Central memory CD8-positive, alpha-beta T cell (primary cell): ENCODE measurements at places on chromosomes 2 and 18.

DNA sequence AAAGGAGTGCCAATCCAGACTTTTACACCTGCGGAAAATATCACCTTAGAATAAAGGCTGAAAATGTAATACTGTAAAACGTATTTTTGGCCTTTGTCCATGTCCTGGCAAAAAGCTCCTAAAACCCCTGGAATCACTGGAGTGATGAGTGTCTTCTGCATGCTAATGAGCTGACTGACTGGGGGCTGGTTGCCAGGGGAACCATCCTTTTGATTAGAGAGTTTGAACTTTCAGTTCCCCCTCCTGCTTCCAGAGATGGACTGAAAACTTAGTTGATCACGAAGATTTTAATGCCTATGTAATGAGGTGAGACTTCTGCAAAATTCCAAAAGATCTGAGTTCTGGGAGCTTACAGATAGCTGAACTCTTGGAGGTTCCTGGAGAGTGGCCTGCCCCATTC lies 20.5 kb downstream of the PUM2 start:
- H3K27ac ChIP-seq = peak overlapping the region; percentile 62
- H3K4me3 ChIP-seq = no peak overlapping the region
- DNase-seq = no peak
- peaks cover 24% of the 10 kb centered on the region for H3K36me3 ChIP-seq
- H3K27me3 ChIP-seq = no peaks in the 10 kb centered on the region

DNA sequence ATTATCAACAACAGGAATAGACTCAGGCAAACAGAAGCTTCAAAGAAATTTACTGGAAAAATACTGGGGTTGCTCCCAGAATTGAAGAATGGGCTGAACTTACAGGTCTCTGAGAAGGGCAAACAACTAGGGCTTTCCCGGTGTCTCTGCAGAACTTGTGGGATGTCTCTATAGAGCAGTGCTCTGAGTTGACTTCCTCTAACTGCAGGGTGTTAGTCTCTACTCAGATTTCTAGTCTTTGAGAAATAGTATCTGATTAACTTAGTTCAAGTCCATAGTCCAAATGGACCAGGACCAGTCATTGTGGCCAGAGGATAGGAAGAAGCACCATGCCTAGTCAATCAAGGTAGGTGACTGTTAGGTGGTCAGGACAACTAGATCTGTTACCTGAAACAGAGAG lies 45.8 kb downstream of the LIMS1 start:
- peaks cover 29% of the 10 kb centered on the region for H3K4me1 ChIP-seq
- H3K4me3 ChIP-seq = no peak overlapping the region
- DNase-seq = no peak
- H3K27ac ChIP-seq = no peak overlapping the region

- no peak overlapping the region for H3K4me3 ChIP-seq
- H3K27ac ChIP-seq = no peak overlapping the region
- H3K36me3 ChIP-seq = no peaks in the 10 kb centered on the region
These were observed 5.4 kb upstream of the XIRP2 start for GRCh38 chr2:166882851-166883250.

GRCh38 chr2:96259497-96259921 lies 6.3 kb downstream of the TMEM127 start:
- H3K36me3 ChIP-seq = peaks cover 28% of the 10 kb centered on the region
- no peaks in the 10 kb centered on the region for H3K27me3 ChIP-seq
- DNase-seq = no peak
- no peak overlapping the region for H3K27ac ChIP-seq

- H3K4me3 ChIP-seq = no peak overlapping the region
- no peaks in the 10 kb centered on the region for H3K27me3 ChIP-seq
- H3K36me3 ChIP-seq = no peaks in the 10 kb centered on the region
- no peak overlapping the region for H3K27ac ChIP-seq
These were observed 284.6 kb downstream of the MYT1L start for GRCh38 chr2:2046497-2046896.

GRCh38 chr2:177727577-177728398 lies 335.2 kb downstream of the AGPS start:
- DNase-seq = no peak
- H3K4me1 ChIP-seq = no peaks in the 10 kb centered on the region
- no peak overlapping the region for H3K4me3 ChIP-seq
- H3K27me3 ChIP-seq = peaks cover 79% of the 10 kb centered on the region

GRCh38 chr2:174059178-174059883 lies 94.2 kb upstream of the SP3 start:
- H3K4me3 ChIP-seq = no peak overlapping the region
- H3K4me1 ChIP-seq = no peaks in the 10 kb centered on the region
- H3K27ac ChIP-seq = no peak overlapping the region
- DNase-seq = no peak
- H3K27me3 ChIP-seq = peaks cover 48% of the 10 kb centered on the region
- H3K36me3 ChIP-seq = no peaks in the 10 kb centered on the region

- H3K4me1 ChIP-seq = peaks cover 5% of the 10 kb centered on the region
- no peak overlapping the region for H3K27ac ChIP-seq
These were observed 409.9 kb downstream of the SETBP1 start for GRCh38 chr18:45090526-45091140.

- no peak for DNase-seq
- H3K4me3 ChIP-seq = no peak overlapping the region
- no peaks in the 10 kb centered on the region for H3K4me1 ChIP-seq
These were observed 38.2 kb upstream of the ACTR3 start for GRCh38 chr2:113851640-113852039.

DNA sequence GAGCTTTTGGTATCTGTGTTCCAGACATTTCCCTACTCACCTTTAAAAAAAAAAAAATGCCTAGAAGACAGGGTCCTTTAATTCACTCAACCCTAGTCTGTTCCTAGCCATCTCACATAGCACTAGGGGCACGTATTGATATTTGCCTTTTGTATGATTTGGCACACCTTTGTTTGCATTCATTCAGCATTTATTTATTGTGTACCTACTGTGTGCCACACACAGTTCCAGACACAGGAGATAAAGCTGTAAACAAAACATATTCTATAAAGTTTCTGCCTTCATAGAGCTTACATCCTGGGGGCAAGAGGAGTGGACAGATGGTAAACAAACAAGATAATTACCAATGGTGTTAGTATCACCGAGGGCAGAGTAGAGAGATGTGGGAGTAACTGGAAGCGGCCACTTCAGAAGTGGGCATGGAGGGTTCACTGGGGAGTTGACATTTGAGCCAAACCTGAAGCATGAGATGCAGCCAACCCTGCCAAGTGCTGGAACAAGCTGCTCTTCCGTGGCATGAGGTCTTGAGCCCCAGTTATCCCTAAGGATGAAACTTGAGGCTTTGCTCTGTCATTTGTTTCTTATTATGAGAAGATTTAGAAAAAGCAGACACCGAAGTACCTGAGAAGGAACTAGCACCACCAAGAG lies 18.2 kb downstream of the MAPRE2 start:
- no peak overlapping the region for H3K4me3 ChIP-seq
- H3K27ac ChIP-seq = peak overlapping the region; percentile 54
- H3K4me1 ChIP-seq = peaks cover 50% of the 10 kb centered on the region
- peaks cover 11% of the 10 kb centered on the region for H3K36me3 ChIP-seq

DNA sequence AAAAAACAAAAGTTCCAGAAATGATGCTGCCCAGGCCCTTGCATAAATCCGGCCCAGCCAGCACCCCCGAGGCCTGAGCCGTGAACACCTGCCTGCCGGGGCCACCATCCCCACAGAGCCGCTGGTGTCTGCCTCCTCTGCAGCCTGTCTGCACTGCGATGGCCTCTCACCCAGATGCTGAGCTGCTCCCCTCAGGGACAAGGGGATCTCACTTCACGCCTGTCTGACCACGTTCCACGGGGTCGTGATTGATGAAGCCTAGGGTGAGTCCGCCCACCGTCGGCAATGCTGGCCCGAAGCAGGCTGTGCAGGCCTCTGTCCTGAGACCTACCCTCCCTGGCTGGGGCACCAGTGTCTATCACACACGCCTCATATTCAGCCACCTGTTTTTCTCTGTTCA lies 444.2 kb downstream of the EIPR1 start:
- no peak for DNase-seq
- no peak overlapping the region for H3K4me3 ChIP-seq
- H3K36me3 ChIP-seq = peaks cover 4% of the 10 kb centered on the region
- H3K27ac ChIP-seq = no peak overlapping the region
- peaks cover 9% of the 10 kb centered on the region for H3K27me3 ChIP-seq

GRCh38 chr2:219650426-219651248 lies 23.2 kb downstream of the SLC4A3 start:
- peaks cover 81% of the 10 kb centered on the region for H3K27me3 ChIP-seq
- H3K4me1 ChIP-seq = no peaks in the 10 kb centered on the region
- H3K36me3 ChIP-seq = no peaks in the 10 kb centered on the region
- no peak overlapping the region for H3K4me3 ChIP-seq
- no peak for DNase-seq

DNA sequence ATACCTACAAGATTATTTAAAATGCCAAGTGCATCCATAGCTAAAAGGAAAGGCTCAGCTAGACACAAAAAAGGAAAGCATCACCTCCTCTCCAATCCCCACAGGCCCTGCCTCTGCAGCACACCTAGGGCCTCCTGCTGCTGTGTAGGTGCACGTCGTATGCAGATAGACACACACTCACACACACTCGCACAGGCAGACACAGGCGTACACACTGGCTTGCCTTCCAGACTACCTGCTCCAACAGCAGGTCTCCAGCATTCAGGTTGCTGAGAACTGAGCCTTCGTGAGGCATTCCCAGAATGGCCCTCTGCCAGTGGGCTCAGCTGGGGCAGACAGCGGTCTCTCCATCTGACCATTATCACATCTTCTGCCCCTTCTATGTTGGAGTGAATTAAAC lies 35.3 kb upstream of the FRZB start:
- no peak overlapping the region for H3K27ac ChIP-seq
- DNase-seq = no peak
- H3K36me3 ChIP-seq = no peaks in the 10 kb centered on the region
- H3K4me1 ChIP-seq = no peaks in the 10 kb centered on the region

GRCh38 chr18:13447621-13448334 lies 229.2 kb downstream of the LDLRAD4 start:
- peaks cover 5% of the 10 kb centered on the region for H3K4me1 ChIP-seq
- H3K36me3 ChIP-seq = no peaks in the 10 kb centered on the region
- no peak for DNase-seq
- no peak overlapping the region for H3K27ac ChIP-seq

DNA sequence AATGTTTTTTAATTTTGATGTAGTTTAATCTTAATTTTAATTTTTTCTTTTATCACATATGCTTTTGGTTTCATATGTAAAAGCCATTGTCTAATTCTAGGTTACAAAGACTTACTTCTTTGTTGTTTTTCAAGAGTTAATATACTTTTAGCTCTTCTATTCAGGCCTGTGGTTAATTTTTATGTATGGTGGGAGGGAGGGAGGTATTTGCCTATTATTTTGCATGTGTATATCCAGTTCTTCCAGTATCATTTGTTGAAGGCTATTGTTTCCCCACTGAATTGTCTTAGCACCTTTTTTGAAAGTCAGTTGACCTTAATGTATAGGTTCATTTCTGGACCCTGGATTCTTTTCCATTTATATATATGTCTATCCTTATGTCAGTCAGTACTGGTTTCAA lies 23.4 kb downstream of the USP14 start:
- no peak for DNase-seq
- H3K4me1 ChIP-seq = peaks cover 41% of the 10 kb centered on the region
- peaks cover 31% of the 10 kb centered on the region for H3K36me3 ChIP-seq
- H3K27ac ChIP-seq = peak overlapping the region; percentile 32

- peaks cover 12% of the 10 kb centered on the region for H3K4me1 ChIP-seq
- peak overlapping the region; percentile 3 for H3K27ac ChIP-seq
- peaks cover 7% of the 10 kb centered on the region for H3K27me3 ChIP-seq
- H3K4me3 ChIP-seq = peak overlapping the region; percentile 65
These were observed 35.0 kb downstream of the CERS6 start for GRCh38 chr2:168490946-168491605.

- H3K27ac ChIP-seq = no peak overlapping the region
- peaks cover 3% of the 10 kb centered on the region for H3K36me3 ChIP-seq
- H3K4me3 ChIP-seq = no peak overlapping the region
- peaks cover 25% of the 10 kb centered on the region for H3K4me1 ChIP-seq
- peaks cover 45% of the 10 kb centered on the region for H3K27me3 ChIP-seq
- DNase-seq = no peak
These were observed 4.6 kb downstream of the TMEM163 start for GRCh38 chr2:134714228-134714627.

DNA sequence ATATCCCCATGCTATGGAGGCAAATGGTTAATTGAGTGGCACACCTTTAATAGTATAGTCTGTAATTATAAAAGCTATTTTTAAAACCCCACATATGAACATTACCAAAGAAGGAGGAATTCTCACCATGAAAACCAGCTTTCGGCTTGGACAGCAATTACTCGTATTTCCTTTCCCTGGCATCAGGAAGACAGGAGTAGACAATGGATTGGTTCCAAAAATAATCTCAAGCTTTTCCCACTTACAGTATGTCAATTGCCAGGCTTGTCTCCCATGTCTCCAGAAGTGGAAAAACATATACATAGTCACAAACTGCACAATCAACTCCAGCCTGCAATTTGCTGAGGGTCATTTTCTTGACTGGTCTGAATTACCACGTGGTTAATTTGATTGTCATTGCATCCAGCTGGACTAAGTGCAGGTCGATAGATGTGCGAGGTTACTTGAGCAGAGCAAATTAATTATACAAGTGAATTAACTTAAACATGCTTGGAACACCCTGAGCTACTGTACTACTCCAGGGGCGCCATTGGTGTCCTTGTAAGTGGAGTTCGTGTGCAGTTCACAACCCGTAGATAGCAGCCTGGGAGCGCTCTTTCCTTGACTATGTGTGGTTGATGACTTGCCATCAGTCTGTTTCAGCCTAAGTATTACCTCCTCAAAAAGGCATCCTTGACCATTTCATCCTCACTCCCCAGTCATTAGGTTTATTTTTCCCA lies 124.3 kb upstream of the PELI1 start:
- no peak overlapping the region for H3K4me3 ChIP-seq
- H3K36me3 ChIP-seq = no peaks in the 10 kb centered on the region
- H3K27me3 ChIP-seq = no peaks in the 10 kb centered on the region

GRCh38 chr2:190786404-190787166 lies 94.0 kb upstream of the GLS start:
- no peaks in the 10 kb centered on the region for H3K36me3 ChIP-seq
- H3K4me3 ChIP-seq = no peak overlapping the region
- peaks cover 3% of the 10 kb centered on the region for H3K4me1 ChIP-seq
- no peak overlapping the region for H3K27ac ChIP-seq
- no peak for DNase-seq
- peaks cover 2% of the 10 kb centered on the region for H3K27me3 ChIP-seq

DNA sequence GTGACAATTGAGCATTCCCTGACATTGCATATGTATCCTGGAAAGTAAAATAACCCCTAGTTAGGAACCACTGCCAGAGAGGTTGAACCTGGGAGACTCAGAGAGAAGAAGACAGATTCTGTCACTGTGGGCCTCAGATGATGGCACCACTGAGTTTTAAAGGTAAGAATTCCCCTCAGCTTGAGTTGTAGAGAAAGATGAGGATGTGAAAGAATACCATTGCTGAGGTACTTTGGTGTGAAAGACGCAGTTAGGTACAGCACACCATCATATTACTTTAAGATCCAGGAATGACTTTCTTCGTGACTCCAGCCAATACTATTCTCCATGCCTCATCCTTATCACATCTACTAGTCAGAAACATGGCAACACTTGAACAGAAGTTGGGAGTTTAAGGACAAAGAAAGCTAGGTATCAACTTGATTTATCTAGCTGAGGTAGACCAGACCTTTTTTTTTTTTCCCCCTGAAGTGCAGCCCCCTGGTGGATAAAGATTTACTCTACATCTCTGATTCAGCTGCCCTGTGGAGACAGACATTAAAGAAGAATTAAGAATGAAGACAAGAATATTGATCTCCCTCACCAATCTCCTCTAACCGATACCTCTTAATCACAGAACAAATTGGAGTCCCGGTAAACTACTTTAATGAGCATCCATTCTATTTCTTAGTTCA lies 630.5 kb upstream of the FANCL start:
- H3K27me3 ChIP-seq = no peaks in the 10 kb centered on the region
- no peak overlapping the region for H3K4me3 ChIP-seq
- no peaks in the 10 kb centered on the region for H3K36me3 ChIP-seq
- no peak for DNase-seq
